Tibial nerve (tissue), 4 donors: ENCODE measurements at places on chromosomes 2 and 18. TPM values are rescaled to one million over a fixed set of nuclear protein-coding genes. Genes with fewer than 3 reads are reported as not detected.

DNA sequence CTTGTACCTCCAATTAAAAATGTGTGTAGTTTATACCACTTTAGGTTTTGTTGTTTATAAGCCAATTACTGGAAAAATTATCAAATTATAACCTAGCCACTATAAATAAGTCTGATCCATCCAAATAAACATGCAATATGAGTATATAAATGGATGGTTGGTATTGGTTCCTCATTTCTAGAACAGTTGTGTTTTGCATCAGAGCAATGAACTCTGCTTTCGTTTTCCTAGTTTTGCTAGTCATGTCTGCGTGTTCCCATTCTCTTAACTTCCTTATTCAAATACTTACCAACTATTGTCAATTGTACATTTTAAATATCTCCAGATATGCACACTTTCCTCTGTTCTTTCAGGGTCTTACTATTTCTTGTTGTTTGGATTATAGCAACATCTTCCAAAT is 641.7 kb downstream of the NR4A2 start:
- no peaks in the 10 kb centered on the region for H3K4me1 ChIP-seq
- DNase-seq = no peak
- no peaks in the 10 kb centered on the region for H3K36me3 ChIP-seq
- no peak overlapping the region for H3K27ac ChIP-seq
- no peak overlapping the region for H3K4me3 ChIP-seq

- no peaks in the 10 kb centered on the region for H3K4me1 ChIP-seq
- H3K27me3 ChIP-seq = no peaks in the 10 kb centered on the region
- DNase-seq = no peak
- H3K27ac ChIP-seq = no peak overlapping the region
- H3K4me3 ChIP-seq = no peak overlapping the region
These were observed 27.6 kb downstream of the C2orf76 start for GRCh38 chr2:119338826-119339561.

DNA sequence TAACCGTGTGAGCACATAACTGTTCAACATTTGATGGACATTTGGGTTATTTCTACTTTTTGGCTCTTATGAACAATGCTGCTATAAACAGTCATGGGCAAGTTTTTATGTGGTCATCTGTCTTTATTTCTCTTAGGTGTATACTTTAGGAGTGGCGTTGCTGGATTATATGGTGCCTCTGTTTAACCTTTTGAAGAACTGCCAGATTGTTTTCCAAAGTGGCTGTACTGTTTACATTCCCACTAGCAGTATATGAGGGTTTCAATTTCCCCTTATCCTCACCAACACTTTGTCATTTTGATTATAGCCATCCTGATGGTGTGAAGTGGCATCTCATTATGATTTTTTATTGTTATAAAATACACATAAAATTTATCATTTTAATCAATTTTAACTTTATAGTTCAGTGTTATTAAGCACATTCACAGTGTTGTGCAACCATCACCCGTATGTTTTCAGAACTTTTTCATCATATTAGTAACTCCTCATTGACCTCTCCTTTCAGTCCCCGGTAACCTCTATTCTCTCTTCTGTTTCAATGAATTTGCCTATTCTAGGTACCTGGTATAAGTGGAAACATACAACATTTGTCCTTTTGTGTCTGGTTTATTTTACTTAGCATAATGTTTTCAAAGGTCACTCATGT is 55.4 kb downstream of the EML4 start:
- no peak for DNase-seq
- no peak overlapping the region for H3K4me3 ChIP-seq
- H3K4me1 ChIP-seq = peaks cover 22% of the 10 kb centered on the region
- no peak overlapping the region for H3K27ac ChIP-seq
- no peaks in the 10 kb centered on the region for H3K36me3 ChIP-seq

GRCh38 chr2:237627441-237628246 is at the start of gene LRRFIP1:
Gene LRRFIP1 (plus strand): TSS chr2:237627587. CDS start chr2:237627645, 58 bp downstream.
- no peaks in the 10 kb centered on the region for H3K4me1 ChIP-seq
- H3K4me3 ChIP-seq = peak within 1 kb of the TSS; percentile 53
- DNase-seq = no peak
- H3K36me3 ChIP-seq = no peaks in the 10 kb centered on the region
- no peak within 1 kb of the TSS for H3K27ac ChIP-seq

DNA sequence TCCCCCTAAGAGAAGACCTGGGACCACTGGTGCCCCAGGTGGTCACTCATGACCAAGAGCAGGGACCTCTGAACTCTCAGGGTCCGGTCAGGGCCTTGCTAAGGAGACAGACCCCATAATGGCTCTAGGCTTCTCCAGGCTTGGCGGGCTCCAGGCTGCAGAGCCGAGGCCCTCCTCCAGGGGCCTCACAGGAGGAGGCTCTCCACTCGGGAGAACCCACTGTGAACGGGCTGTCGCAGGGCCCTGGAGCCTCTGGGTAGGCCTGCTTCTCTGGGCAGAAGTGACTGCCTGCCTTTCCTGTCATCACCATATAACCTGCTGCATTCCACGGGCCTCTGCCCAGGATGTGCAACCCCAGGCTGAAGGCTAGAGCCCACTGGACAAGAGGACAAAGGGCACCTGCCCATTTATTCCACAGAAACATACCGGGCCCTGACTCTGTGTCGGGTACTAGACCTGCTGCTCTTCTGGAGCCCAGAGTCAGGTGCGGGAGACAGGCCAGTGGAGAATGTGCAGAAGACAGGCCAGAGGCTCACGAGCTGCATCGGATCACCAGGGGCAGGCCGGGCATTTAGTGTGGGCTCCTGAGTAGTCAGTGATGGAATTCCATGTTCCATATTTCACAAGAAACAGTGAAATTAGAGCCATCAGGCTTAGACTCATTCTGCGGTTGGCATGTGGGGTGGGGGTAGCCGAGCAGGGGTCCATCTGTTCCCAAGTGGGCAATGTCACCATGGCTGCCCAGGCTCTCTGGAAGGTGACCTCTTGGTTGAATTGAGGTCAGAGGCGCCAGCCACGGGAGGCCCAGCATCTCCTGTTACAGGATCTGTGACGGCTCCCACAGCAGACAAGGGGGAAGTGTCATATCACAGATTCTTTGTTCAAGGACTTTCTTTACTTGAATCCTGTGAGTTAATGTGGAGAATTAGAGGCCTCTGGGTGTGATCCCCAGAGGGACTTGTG is 220.8 kb downstream of the SH3RF3 start:
- H3K27ac ChIP-seq = no peak overlapping the region
- H3K36me3 ChIP-seq = no peaks in the 10 kb centered on the region
- no peak for DNase-seq
- no peaks in the 10 kb centered on the region for H3K4me1 ChIP-seq
- no peaks in the 10 kb centered on the region for H3K27me3 ChIP-seq

DNA sequence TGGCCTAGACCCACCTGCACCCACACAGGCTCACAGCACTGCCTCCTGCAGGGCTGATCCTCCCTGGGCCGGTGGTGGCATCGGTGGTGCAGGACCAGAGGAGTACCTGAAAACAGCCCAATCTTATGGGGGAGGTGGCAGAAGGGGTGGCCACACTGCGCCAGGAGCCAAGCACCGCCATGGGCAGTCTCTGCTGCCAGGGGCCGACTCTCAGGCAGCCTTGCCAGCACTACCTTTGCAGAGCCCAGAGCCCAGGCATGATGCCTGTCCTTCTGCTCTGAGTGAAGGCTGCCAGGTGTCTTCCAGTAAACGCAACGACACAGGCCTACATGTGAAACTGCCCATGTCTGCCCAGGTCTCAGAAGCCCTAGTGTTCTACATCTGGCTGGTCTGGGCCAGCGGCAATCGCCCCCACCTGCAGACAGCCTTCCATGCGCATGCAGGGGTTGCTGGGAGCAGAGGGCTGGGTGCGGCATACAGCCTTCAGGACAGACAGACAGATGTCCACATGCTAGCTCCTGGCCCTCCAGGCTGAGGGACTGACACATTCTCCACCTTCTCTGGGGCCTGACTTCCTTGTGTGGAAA is 6.8 kb downstream of the HS6ST1 start:
- no peak overlapping the region for H3K27ac ChIP-seq
- DNase-seq = no peak
- H3K36me3 ChIP-seq = no peaks in the 10 kb centered on the region
- H3K27me3 ChIP-seq = no peaks in the 10 kb centered on the region
- peaks cover 99% of the 10 kb centered on the region for H3K4me1 ChIP-seq

DNA sequence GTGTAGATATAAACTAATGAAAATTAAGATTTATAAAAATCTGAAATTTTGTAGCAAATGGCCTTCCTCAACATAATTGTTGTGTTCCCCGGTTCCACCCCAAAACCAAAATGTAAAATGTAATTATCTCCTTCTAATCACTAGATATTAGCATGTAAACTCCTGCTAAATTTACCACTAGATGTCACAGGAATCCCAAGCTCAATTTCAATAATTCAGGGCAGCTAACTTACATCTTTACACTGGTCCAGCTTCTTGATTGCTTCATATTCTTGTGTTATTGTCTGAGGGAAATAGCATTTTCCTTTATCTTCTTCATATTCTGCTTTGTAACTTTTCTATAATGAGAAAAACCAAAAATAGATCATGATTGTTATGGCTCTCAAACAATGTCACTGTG is 42.6 kb downstream of the NEB start:
- no peaks in the 10 kb centered on the region for H3K27me3 ChIP-seq
- no peak overlapping the region for H3K4me3 ChIP-seq
- no peak overlapping the region for H3K27ac ChIP-seq
- no peaks in the 10 kb centered on the region for H3K36me3 ChIP-seq
- H3K4me1 ChIP-seq = no peaks in the 10 kb centered on the region
- no peak for DNase-seq

DNA sequence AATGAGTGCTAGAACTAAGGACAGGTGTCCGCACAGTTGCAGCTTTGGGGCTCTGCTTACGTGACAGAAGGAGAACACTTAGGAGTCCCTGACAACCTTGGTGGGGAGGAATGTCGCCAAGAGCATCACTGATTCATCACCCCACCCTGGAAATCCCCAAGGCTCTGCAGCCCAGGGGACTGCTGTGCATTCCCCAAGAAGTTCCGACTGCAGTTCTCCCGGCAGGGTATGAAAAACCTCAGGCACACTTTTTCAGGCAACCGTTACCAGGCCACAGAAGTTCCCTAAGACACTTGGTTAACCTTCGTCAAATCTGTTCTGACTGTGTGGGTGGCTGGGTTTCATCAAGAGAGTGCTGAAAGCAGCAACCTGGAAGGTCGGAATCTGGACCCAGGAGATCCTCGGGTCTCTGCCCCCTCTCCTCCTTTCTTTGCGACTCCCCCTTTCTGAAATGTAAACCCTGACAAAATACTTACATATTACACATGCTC is 192.1 kb upstream of the CXCR4 start:
- no peak overlapping the region for H3K27ac ChIP-seq
- no peaks in the 10 kb centered on the region for H3K4me1 ChIP-seq
- no peak overlapping the region for H3K4me3 ChIP-seq
- no peaks in the 10 kb centered on the region for H3K36me3 ChIP-seq

DNA sequence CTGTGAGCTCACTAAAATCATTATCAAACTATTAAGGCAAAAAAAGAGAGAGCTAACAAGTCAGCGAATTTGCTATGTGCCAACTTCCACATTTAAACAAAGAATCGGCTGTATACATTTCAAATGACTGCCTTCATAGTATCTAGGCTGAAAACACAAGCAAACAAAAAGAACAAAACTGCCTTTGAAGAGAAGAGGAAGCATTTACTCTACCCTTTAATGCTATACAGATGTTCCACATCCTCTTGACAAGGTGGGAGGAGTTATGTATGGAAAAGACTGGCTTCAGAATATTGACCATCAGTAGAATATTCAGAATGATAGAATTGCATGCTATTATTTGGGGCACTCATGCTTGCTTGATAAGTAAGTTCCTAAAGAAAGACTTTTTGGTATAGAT is 741.7 kb downstream of the PLCL1 start:
- no peak for DNase-seq
- H3K27me3 ChIP-seq = no peaks in the 10 kb centered on the region
- no peaks in the 10 kb centered on the region for H3K4me1 ChIP-seq
- H3K27ac ChIP-seq = no peak overlapping the region
- H3K36me3 ChIP-seq = no peaks in the 10 kb centered on the region

- H3K4me1 ChIP-seq = peaks cover 28% of the 10 kb centered on the region
- no peaks in the 10 kb centered on the region for H3K27me3 ChIP-seq
- no peak overlapping the region for H3K27ac ChIP-seq
- H3K4me3 ChIP-seq = no peak overlapping the region
- no peaks in the 10 kb centered on the region for H3K36me3 ChIP-seq
- DNase-seq = no peak
These were observed 51.4 kb upstream of the MRPL33 start for GRCh38 chr2:27720004-27720551.

DNA sequence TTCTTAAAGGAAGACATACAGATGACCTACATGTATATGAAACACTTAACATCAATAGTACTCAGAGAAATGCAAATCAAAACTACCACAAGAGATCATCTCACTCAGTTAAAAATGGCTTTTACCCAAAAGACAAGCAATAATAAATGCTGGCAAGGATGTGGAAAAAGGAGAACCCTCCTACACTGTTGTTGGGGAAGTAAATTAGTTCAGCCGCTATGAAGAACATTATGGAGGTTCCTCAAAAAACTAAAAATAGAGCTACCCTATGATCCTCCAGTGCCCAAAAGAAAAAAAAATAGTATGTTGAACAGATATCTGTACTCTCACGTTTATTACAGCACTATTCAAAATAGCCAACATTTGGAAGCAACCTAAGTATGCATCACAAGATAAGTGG is 1579.4 kb upstream of the TMEFF2 start:
- no peak for DNase-seq
- no peaks in the 10 kb centered on the region for H3K36me3 ChIP-seq
- no peak overlapping the region for H3K4me3 ChIP-seq
- no peak overlapping the region for H3K27ac ChIP-seq

DNA sequence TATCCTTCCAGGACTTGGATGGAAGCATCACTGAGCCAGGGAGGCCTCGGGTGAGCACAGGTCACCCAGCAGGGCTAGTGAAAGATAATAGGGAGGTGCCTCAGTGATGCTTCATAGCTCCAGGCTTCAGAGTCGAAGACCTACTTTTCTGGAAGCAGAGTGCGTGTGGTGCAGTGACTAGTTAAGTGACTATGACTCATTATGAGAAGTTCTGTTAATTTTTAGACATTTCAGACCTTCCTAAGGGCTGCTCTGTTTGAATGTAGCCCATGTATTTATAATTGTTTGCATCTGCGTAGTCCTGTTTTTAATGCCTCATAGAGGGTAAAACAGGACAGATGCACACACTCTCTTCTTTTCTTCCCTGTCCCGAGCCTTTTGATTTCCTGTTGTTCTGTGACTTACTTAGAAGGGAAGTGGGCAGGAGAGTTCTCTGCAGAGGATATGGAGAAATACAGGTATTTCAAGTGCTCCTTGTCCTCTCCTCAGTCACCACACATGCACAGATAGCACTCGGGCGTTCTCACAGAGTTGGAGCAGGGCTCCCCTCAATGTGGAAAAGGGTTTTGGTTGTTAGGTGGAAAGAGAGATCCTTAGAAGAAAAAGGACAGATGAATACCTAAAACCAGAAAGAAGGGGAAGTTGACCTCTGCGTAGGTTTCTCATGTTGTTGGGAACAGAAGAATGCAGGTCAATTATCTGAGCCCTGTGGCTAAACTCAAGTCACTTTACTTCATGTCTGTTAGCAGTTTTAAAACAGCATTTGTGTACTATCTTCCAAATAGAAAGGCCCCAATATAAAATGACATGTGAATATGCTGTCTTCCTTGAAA is 34.7 kb downstream of the RALB start:
- no peaks in the 10 kb centered on the region for H3K36me3 ChIP-seq
- H3K27ac ChIP-seq = no peak overlapping the region
- no peak for DNase-seq

EVA1A gene
- total RNA-seq = not detected

QPCT gene
- total RNA-seq = 4.8 TPM

LYPD6 gene
- 10.7 TPM for total RNA-seq

MRPS5 gene
- 34.3 TPM for total RNA-seq

PPP1R1C gene
- 0.87 TPM for total RNA-seq

TOGARAM2 gene
- 35.0 TPM for total RNA-seq
